ENCODE measurements at places on chromosomes 1 and 21.

DNA sequence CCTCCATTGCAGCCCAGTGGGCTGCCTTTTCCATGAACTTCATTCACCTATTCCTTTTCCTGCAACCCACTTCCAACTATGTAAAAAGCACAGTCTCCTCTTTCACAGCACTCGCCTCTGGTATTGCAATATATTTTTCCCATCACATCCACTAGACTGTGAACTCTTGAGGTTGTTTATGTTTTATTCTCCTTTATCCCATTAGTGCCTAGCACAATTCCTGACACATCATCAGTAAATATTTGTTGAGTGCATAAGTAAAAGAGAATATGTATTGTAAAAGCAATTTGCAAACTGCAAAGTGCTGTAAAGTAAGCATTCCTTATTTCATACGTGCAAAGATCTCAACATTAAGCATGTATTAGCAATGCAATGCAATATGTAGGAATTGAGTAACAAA, 27.9 kb upstream of the NRIP1 start:
- no peak for DNase-seq

GRCh38 chr1:77438236-77438913, 156.6 kb downstream of the AK5 start:
- DNase-seq = no peak

GRCh38 chr1:192565946-192566345, 9.6 kb upstream of the RGS1 start:
- DNase-seq = no peak

DNA sequence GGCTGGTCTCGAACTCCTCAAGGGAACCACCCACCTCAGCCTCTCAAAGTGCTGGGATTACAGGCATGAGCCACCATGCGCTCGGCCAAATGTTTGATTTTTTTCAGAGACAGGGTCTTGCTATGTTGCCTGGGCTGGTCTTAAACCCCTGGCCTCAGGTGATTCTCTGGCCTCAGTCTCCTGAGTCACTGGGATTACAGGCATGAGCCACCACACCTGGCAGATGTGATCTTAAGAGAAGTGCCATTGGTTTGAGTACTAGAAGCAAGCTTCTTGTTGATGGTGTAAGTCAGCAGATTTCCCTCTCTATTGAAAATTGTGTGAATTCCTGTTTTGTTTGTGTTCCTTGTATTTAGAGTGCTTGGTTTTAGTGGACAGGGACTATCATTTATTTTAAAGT, 5.2 kb downstream of the CAP1 start:
- DNase-seq = no peak

- no peak for DNase-seq
These were observed 33.7 kb downstream of the CFH start for GRCh38 chr1:196685506-196685905.

DNA sequence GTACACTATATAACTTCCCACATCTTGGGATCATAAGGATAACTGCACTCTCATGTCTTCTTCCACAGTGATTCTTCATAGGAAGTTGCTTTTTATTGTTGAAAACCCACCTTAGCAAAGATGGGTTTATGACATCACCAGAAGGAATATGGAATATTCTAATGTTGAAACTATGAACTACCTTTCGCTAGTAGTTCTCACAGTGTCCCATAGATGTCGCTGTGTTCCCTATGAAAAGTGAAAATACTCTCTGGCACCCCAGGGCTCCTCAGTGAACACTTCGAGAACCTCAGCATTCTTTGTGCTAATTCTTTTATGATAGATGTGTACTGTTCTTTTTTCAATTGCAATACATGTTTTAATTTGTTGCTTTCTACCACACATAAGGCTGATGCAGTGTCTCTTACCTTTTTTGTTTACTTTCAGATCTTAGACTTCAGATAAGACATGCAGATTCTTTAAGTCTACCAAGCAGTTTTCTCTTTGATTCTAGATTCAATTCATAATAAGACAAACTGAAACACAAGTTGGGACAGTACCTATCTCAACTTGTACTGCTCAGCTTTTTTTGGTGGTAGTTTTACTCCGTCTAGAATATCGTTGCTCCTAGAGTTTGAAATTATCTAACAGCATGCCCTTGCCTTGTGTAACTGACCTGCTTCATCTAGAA, 90.8 kb downstream of the GTF2B start:
- peak; percentile 5 for DNase-seq

- no peak for DNase-seq
These were observed 263.1 kb downstream of the GRIK3 start for GRCh38 chr1:36771240-36771639.

- DNase-seq = no peak
These were observed 26.9 kb downstream of the INAVA start for GRCh38 chr1:200921571-200922110.

GRCh38 chr1:214493126-214493796, 58.1 kb downstream of the PTPN14 start:
- no peak for DNase-seq

DNA sequence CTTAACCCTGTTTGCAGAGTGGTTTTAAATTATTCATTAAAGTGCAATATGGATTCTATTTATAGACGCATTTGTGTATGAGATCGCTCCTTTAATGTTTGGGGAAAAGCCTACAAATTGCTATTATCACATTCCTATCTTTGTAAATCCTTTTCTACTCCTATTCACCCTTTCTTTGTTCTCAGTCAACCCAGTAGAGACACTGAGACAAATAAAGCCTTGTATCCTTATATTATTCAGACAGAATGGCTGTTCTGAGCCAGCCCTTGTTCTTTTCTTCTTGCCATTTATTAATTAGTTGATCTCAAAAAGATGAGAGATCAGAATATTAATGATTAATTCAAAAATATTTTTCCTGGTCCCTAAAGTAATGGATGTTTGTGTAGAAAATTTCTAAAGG, 8.4 kb downstream of the PCBP3 start:
- DNase-seq = no peak

GRCh38 chr1:3657096-3657475, 4.8 kb downstream of the TP73 start:
- DNase-seq = no peak

- DNase-seq = no peak
These were observed 52.4 kb upstream of the LRP8 start for GRCh38 chr1:53380296-53380695.

DNA sequence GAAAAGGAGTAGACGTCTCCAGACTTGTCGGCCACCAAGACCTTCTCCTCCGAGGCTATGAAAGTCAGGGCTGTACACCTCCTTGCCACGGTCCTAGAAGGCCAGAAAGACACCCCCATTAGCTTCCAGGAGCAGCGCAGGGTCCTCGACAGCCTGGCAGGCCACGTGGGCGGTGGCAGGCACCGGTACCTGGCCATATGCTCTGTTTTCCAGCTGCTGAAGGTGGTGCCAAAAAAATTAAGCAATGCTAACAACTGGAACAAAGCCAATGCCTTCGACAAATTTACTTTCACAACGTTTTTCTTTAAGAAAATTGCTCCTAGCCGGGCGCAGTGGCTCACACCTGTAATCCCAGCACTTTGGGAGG, 15.9 kb downstream of the WDR4 start:
- no peak for DNase-seq

DNA sequence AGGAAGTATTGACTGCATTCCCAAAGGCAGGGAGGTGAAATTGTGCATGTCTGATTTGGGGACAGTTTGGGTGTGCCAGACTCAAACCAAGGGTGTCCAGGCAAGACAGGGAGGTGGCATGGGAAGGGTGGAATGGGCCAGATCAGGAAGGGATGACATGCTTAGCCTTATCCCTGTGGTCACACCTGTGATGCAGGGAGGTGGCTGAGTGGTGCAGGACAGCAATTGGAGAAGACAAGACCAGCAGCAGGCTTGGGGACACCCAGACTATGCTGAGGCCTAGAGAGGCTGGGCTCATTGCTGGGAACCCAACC, 4.0 kb downstream of the FOXO6 start:
- no peak for DNase-seq

DNA sequence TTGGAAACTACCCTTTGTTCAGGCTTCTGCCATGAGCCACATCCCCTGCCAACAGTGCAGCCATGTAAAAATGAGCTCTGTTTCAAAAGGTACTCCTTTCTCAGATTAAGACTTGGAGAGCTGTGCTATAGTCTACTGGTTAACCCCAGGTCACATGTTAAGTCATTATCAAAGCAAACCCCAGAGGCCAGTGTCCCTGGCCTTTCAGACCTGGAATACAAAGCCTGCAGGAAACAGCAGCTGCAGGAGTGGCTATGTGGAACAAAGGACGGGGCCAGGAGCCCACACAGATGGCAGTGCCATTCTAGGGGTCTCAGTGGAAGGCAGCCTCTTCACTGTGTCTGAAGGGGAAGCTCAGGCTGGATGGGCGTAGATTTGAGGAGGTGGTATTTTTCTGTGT, 6.7 kb downstream of the ZNF496 start:
- DNase-seq = no peak

DNA sequence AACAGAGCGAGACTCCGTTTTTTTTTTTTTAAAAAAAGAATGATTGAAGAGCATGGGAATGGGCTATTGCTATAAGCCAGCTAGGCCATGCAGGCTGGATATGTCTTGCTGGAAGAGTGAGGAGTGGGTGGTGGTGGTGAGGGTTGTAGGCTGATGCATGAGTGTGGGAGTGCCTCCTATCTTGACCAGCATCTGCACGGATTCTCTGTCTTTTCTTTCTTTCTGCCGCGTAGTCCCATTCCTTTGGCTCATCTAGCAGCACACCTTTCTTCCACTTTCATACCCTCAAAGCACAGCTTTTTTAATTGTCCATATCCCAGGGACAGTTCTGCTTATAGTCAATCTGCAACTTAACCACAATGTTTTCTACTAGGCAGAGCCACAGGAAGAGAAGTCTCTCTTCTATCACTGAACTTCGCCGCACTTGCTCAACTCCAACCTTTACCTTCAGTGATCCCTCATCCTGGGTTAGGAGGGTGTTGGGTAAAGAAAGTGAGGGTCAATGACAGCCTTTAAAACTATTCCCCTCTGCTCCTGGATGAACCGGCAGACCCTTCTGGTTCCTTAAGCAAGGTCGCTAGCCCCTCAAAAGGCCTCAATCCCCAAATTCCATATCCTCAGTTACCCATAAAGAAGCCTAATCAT, 15.2 kb downstream of the ADCY10 start:
- no peak for DNase-seq

DNA sequence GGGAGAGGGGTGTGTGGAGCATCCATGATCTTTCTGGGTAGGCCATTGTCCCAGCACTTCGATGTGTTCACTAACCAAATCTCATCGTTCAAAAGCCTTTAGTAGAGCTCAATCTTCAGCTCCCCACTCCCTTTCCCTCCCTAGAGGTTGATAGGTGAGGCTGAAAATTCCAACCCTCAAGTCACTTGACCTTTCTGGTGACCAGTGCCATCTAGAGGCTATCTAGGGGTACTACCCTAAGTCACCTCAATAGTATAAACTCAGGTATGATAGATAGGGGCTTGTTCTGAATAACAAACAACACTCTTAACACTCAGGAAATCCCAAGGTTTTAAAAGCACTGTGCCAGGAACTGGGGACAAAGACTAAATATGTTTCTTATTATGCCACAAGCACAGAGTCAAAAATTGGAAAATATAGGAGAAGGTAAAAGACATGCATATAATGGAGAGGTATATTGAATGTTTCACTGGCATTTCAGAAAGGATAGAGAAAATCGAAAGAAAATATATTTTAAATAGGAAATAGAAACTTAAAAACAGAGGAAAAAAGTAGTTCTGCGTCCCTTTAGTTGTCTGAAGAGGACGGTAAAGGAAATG, 42.9 kb upstream of the CD53 start:
- no peak for DNase-seq

DNA sequence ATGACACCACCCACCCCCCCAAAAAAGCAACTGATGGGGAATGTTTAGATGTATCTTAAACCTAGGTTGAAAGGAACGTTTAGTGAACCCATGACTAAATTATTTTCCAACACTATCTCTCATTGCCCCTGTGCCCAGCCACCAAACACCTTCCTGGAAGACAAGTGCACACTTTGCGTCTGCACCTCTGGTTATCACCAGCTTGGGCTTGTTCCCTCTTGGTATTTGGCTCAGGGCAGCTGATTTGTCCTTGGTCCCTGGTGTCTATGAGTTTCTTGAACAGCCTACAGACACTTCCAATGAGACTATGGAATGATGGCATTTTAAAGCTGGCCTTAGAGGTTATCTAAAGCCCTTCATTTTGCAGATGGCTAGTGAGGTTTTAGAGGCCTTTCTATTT, 15.5 kb upstream of the RIMKLA start:
- DNase-seq = no peak

DNA sequence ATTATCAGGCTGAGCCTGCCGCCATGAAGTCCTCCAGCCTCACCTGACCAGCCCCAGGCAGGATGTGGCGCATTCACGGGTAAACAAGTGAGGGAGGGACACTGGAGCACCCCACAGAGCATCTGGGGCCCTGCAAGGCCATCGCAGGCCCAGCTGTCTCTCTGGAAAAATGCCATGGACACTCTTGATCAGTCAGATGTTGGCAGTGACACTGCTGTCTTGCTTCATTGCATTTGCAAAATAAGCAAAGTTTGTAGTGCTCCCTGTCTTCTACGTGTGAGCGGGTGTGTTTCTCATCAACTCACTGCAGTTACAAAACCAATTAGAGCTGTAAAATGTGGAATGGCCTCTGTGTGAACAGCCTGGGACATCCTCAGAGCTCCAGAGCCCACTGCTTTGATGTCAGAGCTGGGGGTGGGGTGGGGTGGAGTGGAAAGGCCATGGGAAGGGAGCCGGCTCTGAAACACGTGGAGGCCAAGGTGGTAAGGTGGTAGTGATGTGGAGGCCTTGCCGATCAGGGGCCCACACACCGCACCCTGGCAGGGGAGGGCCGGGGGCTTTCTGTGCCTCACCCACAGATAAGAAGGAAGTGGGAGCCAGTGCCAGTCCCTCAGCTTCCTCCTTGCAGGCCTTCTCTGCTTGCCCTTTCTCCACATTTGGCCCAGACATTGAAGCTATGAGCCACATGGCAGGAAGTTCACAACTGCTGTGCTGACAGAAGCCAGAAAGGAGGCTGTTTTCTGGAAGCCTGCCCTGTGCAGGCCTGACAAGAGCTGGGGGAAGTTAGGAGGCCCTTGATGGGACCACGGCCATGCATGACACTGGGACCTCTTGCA, 254.9 kb downstream of the RHOU start:
- no peak for DNase-seq

- DNase-seq = no peak
These were observed 601 bp downstream of the UBE2G2 start for GRCh38 chr21:44800971-44801467.

- DNase-seq = peak; percentile 25
These were observed 7.1 kb upstream of the TPM3 start for GRCh38 chr1:154198756-154199562.

GRCh38 chr1:176880955-176881595, 283.4 kb downstream of the ASTN1 start:
- peak; percentile 24 for DNase-seq

- DNase-seq = no peak
These were observed 56.1 kb downstream of the SCCPDH start for GRCh38 chr1:246780264-246780663.

DNA sequence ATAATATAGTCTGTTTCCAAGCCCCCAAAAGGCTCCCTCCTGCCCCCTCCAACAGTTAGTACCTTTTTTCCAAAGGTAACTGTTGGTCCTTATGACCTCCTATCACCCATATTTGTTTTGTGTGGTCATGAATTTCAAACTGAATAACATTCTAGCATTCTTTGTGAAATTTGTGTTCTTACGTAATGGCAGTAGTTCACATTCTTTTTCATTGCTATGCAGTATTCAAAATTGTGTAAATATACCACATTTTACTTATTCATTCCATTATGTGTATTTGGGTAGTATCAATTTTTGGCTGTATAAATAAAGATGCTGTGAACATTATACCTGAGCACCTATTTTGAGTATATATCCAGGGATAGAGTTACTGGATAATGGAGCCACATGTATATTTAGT, 13.4 kb downstream of the RNF11 start:
- DNase-seq = no peak
